ENCODE measurements at places on chromosomes 11 and 22.

- no peak for DNase-seq
Measured at GRCh38 chr22:37260901-37261336, 16.9 kb upstream of the RAC2 start.

DNA sequence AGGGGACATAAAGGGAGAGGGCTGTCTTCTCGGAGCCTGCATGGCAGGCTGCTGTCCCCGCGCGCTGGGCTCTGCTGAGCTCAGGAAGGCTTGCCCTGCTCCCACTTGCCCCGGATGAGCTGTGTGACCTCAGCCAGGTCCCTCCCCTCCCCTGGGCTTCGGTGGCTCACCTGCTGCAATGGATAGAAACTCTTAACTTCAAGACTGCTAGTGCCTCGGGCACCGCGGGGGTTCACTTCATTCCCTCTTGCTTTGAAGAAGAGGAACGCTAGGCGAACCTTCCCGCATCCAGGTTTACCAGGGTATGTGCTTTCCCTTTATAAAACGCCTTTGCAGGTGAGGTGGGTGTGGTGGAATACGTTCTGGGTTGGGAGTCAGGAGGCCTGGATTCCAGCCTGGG is 115.0 kb downstream of the PHF21B start:
- no peak for DNase-seq

- no peak for DNase-seq
Measured at GRCh38 chr22:43365715-43366440, 22.7 kb upstream of the SCUBE1 start.

- DNase-seq = no peak
Measured at GRCh38 chr11:33162831-33163230, 1.6 kb upstream of the CSTF3 start.

DNA sequence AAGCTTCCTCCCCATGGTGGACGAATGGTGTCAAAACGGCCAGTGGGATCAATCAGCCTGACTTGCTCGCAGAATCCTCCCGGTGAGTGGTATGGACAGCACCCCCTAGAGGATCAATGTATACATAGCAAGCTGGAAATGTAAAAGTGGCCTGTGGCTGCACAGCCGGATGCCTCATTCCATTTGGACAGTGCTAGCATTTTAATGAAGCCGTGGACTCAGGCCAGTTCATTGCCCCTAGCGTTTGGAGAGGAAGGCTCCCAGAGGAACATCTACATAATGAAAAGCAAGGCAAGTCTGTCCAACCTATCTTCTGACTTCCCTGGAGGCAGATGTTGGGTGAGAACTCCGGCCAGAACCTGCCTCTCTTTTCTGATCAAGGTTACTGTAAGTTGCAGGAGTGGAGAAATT is 942.3 kb downstream of the NTM start:
- DNase-seq = no peak

GRCh38 chr11:56906683-56907148 is 82.0 kb upstream of the OR5AK2 start:
- no peak for DNase-seq

DNA sequence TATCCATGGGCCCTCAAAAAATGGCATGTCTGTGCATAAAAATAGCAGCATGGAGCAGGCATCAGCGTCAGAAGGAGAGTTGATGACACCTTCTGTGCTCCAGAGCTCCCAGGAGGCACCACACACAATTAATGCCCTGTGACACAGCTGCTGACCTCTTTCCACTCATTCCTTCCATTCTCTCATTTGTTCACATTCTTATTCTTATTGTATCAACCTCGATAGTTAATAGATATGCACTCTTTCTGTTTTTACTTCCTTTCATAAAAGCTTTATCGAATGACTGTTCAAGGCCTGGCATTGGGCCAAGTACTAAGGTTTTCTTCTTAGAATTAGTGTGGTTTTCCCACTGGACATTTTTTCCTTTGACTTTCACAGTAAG is 266.0 kb upstream of the MTNR1B start:
- DNase-seq = no peak

GRCh38 chr22:21984793-21985192 is 2.2 kb upstream of the TOP3B start:
- no peak for DNase-seq

- no peak for DNase-seq
Measured at GRCh38 chr11:123481640-123482039, 51.6 kb downstream of the GRAMD1B start.

DNA sequence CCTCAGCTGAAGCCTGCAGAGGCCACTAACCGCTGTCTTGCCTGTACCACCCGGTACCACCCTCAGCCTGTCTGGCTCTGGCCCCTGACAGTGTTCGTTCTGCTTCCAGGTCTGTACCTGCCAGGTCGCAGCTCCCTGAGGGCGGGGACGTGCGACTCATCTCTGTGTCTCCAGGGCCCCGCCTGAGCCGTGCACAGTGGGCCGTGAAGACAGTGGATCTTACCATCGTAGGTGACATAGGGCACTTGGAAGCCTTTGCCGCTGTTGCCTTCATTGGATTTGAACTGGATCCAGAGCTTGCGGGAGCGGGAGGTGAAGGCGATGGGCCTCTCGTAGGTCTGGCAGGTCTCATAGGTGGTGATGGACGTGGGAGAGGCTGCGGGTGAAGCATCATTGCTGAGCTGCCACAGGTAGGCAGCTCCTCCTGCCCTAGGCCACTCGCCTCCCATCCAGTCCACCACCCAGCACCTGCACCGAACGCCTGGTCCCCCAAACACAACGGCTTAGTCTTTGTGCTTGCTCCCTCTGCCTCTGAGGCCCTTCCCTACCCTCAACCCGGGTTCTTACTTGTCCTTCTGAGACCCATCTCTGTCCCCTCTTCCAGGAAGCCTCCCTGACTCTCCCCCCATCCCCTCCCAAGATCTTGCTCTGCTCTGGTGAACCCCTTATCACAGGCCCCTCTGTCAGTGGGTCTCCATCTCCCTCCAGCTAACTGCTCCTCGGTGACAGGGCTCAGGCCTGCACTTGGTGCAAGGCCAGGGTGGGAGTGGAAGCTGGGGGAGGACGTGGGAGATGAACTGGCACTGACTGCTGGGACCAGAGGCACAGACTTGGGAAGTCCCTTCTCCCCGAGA is 21.1 kb upstream of the TTLL12 start:
- DNase-seq = no peak

- DNase-seq = no peak
Measured at GRCh38 chr11:75428989-75429640, 3.9 kb downstream of the KLHL35 start.

- DNase-seq = no peak
Measured at GRCh38 chr11:79486242-79486984, 45.6 kb upstream of the TENM4 start.

GRCh38 chr11:100830274-100830673 is 143.2 kb downstream of the ARHGAP42 start:
- no peak for DNase-seq

DNA sequence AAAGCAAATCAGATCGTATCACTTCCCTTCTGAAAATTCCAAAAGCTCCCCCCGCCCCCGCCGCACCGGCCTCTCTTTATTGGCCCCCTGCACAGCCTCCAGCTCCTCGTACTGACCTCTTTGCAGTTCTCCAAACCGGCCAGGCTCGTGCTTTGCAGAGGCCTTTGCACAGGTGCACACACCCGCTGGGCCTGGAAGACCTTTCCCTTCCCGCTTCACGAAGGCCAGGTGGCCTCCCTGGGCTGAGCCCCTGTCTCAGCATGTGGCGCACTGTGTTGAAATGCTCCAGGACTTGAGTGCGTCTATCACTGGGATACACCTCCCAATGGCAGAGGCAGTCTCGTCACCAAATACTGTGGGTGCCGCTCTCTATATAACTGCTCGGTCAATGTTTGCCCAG is 13.2 kb upstream of the ADA2 start:
- no peak for DNase-seq

Measured in esophagus squamous epithelium (tissue), 5 donors.